Natural killer cell (primary cell): ENCODE measurements at places on chromosomes 13 and 19. TPM values are rescaled to one million over a fixed set of nuclear protein-coding genes. Genes with fewer than 3 reads are reported as not detected.

SYNGR4 gene
- total RNA-seq, result not detected

DNA sequence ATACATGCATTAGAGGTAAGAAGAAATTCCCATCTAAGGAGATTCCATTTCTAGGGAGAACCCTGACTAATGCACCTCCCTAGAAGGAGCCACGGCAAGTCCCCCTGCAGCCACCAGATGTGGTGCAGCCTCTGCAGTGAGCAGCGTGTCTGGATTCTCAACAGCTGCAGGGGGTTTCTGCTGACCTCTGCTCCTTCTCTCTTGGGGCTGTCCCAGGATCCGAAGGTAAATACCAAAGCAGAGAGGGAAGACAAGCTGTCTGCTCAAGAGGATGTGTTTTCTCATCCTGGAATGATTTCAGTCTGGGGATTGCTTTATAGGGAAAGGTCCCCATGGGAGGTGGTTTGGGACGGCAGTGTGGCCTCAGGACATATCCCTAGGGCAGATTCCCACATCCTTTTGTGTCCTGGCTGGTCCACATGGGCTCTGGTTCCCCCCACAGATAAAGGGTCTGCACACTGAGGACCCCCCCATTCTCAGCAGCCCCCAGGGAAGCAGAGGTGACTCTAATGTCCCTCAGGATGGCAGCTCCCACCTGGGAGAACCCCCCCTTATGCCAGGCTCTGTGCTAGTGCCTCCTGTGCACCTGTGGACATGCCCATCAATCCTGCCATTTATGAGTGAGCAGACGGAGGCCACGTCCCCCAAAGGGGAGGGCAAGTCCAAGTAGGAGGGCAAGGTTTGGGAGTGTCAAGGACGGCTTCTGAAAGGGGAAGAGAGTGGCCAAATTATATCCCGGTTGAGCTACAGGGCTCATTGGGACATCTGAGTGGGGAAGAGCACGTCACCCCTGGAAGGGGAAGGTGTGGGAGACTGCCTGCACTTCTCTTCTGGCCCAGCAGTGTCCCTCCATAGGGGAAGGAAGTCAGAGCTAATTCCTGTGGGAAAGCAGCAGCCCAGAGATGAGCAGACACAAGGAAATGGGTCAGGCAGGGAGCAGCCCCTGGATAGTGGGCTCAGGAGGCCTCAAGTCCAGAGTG is 10.2 kb upstream of the OR10H5 start:
- no peak for DNase-seq

ADGRE3 gene
- 1.0 TPM for total RNA-seq

DNA sequence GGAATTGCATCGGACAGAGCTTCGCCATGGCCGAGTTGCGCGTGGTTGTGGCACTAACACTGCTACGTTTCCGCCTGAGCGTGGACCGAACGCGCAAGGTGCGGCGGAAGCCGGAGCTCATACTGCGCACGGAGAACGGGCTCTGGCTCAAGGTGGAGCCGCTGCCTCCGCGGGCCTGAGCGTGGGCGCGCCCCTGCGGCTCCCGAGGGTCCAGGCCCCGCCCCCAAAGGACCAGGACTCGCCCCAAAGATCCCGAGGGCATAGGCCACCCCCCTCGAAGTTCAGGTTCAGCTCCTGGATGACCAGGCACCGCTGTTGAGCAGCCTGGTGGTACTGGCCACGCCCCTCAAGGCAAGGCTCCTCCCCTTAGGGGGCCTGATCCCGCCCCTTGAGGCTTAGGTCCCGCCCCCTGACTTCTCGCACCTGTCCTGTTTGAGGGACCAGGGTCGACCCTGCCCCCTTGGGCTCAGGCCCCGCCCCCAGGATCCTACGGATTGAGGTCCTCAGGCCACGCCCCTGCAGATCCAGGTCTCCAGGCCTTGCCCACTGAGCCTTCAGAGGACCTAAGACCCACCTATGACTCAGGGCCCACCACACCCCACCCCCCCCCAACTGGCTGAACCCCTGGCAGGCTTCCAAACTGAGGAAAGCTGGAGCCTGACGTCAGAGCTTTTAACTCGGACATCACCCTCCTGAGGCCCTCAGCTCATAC is 43.1 kb downstream of the CYP4F22 start:
- DNase-seq, result peak; percentile 69

DNA sequence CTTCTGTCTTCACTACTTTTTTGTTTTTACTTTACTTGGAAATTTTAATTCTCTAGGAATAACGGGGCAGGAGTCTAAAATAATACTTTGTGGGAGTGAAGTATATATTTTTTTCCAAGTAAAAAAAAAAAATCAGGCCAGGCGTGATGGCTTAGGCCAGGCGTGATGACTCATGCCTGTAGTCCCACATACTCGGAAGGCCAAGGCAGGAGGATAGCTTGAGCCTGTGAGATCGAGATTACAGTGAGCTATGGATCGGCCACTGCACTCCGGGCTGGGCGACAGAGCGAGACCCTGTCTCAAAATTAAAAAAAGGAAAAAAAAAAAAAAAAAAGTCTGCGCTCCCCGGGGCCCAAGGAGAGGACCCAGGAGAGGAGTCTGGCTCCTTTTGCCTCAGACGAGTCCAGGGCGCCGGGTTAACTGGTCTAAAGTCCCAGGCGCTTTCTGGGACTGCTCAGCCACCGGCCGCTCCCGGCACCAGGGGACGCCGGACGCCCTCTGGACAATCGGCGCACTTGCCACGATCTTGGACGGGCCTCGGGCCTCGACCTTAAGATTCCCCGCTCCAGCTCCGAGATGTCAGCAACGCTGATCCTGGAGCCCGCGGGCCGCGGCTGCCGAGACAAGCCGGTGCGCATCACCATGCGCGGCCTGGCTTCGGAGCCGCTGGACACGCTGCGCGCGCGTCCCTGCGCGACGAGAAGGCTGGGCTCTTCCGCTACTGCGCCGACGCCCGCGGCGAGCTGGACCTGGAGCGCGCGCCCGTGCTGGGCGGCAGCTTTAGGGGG is 2.7 kb upstream of the ZFP82 start:
- DNase-seq, result no peak

GRCh38 chr13:93700115-93700514 is 473.5 kb downstream of the GPC6 start:
- no peak for DNase-seq

- no peak for DNase-seq
Observed at GRCh38 chr13:71875823-71876222, 8.8 kb upstream of the DACH1 start.

GRCh38 chr19:34577531-34578101 is 96.1 kb downstream of the WTIP start:
- DNase-seq, result no peak

RHPN2 gene
- total RNA-seq, result not detected

SPTBN4 gene
- 0.63 TPM for total RNA-seq
